ENCODE measurements at places on chromosomes 3 and 15. TPM values are rescaled to one million over a fixed set of nuclear protein-coding genes. Genes with fewer than 3 reads are reported as not detected.

The CYP11A1 gene
- 1.8 TPM for total RNA-seq

The LMAN1L gene
- total RNA-seq, result 0.66 TPM

The XCR1 gene
- total RNA-seq, result not detected

GRCh38 chr3:182802413-182803390 lies 9.4 kb downstream of the ATP11B start:
- DNase-seq, result no peak

GRCh38 chr3:163812006-163812405 lies 1266.3 kb downstream of the SI start:
- DNase-seq, result no peak

- DNase-seq, result no peak
Observed at GRCh38 chr3:10915376-10915775, 77.2 kb upstream of the SLC6A1 start.

DNA sequence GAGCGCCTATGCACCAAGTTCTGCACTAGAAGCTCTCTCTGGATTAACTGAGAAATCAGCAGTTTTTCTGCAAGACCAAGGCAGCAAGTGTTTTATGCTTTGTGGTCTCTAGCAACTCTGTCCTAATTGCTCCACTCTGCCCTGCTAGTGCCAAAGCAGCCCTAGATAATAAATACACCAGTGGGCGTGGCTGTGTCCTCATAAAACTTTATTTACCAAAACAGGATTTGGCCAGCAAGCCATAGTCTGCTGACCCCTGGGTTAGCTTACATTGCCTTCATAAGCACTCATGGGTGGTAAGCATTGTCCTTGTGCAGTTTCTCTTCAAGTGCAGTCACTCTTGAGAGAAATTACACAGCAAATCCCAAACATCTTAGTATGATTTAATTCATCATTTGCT lies 30.7 kb upstream of the SLC24A5 start:
- DNase-seq, result no peak

DNA sequence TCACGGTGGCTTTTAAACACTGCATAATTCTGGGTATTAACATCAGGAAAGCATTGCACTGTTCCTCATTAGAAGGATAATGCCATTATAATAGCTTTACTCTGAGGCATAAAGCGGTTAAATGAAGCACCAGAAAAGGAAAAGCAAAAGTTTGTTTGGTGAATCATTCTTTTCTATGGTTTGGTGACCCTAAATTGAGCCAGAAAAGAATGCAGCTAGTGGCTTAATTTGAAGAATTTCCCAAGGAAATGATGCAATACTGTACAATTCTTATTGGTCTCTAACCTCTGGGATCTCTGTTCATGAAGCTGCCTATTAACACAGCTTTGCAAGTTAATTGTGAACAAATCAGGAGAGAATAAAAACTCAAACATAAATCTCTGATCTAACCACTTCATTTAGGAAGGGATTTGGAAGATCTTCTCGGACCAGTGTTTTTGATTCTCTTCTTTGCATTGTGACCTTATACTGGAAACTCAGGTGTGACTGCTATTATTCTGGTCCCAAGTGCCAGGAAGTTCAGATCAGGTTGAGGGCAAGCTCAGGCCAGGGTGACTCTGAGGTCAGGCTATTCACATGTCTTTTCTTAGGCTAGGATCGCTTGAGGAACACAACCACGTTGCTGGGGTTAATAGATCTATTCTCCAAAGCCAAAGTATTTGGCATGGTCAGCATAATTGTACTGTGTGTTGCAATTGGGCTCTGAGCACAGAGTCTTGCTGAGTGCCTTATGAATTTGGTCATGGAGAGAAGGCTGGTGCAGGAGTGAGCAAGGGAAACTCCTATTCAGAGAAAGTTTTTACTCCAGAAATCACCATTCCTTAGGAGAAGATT lies 11.3 kb upstream of the DLG1 start:
- DNase-seq, result peak; percentile 34

- no peak for DNase-seq
Observed at GRCh38 chr3:23479615-23480328, 276.6 kb downstream of the UBE2E2 start.

DNA sequence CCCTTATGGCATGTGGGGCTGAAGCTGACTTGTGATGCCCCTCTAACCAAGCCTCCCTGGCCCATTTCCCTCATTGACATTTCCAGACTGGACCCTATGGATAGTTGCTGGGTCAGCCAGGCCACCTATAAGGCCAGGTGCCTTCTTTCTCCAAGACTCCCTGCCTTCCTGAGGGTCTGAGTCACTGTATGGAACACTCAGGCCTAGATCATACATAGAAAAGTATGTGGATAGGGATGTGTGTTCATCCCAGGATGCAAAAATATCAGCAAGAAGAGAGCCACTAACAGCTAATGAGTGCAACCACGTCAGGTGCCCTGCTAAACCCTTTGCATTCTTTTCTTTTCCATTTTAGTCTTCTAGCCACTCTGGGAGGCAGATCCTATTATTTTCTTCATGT lies 168.4 kb upstream of the WNT5A start:
- DNase-seq, result no peak

DNA sequence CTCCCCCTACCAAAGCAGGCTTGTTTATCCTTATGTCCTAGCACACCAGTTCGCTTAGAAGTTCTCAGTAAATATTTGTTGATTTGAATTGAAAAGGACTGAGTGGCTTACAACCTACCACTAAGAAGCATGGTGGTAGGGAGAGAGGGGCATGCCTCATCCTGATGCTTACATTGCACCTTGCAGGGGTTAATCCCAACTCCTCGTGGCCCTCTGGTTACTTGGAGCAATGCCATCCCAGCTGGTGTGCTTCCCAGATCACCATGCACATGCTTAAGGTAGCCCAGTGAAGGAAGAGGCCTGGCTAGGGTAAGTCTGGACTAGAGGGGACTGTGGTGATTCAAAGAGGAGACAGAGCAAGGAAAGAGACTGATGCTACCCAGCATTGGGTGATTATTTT lies 253.3 kb downstream of the CLSTN2 start:
- DNase-seq, result peak; percentile 55

DNA sequence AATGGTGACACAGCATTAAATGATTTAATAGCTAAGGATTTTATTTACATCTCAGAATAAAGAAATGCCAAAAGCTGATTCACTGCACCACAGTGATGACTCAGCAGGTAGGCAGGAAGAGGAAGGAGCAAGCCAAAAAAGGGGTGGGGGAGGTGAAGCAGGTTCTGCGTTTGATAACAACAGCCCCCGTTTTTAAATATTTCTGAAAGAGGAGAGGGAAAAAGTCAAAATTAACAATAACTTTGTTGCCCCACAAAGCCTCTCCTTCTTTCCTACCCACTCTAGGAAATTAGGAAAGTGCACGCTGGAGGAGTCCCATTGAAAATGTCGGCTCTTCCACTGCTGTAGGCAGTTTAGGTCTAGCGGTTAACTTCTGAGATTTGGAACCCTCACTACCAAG lies 9.9 kb upstream of the CCDC54 start:
- DNase-seq, result no peak

DNA sequence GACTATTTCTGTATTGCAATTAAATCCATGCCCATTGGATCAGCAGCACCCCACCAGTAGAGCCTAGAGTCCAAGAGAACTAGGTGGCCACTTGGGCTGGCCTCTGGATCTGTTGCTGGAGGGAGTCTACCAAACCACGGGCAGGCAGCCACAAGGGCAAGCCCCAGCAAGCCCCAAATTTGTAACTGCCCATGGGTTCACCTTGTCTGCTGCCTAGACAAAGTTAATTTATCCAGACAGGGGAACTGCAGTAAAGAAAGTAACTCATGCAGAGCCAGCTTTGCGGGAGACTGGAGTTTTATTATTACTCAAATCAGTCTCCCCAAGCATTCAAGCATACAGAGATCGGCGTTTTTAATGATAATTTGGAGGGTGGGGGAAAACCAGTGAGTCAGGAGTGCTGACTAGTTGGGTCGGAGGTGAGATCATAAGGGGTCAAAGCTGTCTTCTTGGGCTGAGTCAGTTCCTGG lies 74.0 kb upstream of the TERB2 start:
- DNase-seq, result no peak

GRCh38 chr3:124097362-124098131 lies 105.6 kb upstream of the ROPN1 start:
- no peak for DNase-seq

- DNase-seq, result no peak
Observed at GRCh38 chr15:70095408-70096214, 2.1 kb downstream of the TLE3 start.

GRCh38 chr3:112308151-112308911 lies 14.3 kb upstream of the SLC9C1 start:
- no peak for DNase-seq

DNA sequence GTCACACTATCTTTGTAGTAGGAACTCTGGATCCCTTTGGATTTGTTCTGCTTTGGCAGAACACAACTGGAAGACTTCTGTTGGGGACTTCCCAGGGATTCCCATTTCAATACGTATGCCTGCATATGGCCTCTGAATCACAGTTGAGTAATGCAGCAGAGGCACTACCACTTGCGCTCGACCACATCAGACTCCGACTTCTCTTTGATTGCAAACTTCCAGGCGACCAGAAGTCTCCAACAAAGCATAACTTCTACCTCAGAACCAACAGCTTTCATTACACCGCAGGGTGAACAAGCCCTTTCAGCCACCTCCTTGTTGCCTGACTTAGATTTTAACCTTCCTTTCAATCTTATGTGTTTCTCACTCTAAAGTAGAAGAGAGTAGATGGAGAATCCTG lies 924.4 kb downstream of the IGSF11 start:
- no peak for DNase-seq

GRCh38 chr3:17765819-17766472 lies 23.5 kb upstream of the TBC1D5 start:
- DNase-seq, result no peak

GRCh38 chr3:37693511-37694283 lies 168.0 kb upstream of the CTDSPL start:
- DNase-seq, result no peak

DNA sequence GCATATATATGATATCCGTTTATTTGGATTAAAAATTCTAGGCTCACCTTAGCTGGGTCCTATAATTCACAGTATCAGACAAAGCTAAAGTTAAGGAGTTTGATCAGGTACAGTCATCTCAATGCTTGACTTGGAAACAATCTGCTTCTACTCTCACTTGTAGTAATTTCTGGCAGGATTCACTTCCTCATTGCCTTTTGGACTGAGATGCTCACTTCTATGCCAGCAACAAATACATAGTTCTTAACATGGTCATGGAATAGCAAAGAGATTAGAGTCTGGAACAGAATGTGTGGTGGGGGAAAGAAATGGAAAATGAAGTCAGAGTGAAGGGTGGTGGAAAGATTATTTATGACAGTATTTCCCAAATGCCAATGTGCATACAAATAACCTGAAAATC lies 693.6 kb downstream of the CADM2 start:
- DNase-seq, result no peak

DNA sequence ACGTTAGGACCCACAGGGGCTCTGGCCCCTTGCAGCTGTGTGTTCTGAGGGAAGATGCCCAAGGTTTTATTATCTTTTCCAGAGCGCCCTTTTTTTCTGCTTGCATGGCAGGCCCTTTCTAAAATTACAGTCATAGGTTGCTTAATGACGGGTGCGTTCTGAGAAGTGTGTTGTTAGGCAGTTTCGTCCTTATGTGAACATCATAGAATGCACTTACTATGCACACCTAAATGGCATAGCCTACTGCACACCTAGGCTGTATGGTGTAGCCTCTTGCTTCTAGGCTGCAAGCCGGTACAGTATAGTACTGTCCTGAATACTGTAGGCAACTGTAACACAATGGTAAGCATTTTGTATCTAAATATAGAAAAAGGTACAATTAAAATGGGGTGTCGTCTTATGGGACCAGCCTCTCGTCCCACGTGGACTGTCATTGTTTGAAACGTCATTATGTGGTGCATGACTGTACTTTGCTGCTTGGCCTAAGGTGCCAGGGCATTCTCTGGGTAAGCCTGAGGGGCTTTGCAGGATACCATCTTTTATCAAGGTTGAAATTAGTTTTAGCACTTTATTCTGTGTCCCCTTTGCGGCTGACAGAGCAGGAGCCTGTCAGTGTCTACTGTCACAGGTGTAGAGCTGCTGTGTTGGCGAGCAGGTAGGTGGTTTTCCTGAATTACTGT lies 10.9 kb downstream of the KLF13 start:
- no peak for DNase-seq

GRCh38 chr3:197266331-197266730 lies 32.1 kb downstream of the DLG1 start:
- DNase-seq, result no peak

GRCh38 chr3:192880313-192880712 lies 37.3 kb downstream of the MB21D2 start:
- DNase-seq, result no peak

DNA sequence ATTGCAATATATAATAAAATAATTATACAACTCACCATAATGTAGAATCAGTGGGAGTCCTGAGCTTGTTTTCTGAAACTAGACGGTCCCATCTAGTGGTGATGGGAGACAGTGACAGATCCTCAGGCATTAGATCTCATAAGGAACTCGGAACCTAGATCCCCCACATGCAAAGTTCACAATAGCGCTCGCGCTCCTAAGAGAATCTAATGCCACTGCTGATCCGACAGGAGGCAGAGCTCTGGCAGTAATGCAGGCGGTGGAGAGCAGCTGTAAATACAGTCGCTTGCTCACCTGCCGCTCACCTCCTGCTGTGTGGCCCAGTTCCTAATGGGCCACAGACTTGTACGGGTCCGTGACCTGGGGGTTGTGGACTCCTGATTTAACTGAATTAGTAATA lies 87.8 kb downstream of the P3H2 start:
- no peak for DNase-seq

DNA sequence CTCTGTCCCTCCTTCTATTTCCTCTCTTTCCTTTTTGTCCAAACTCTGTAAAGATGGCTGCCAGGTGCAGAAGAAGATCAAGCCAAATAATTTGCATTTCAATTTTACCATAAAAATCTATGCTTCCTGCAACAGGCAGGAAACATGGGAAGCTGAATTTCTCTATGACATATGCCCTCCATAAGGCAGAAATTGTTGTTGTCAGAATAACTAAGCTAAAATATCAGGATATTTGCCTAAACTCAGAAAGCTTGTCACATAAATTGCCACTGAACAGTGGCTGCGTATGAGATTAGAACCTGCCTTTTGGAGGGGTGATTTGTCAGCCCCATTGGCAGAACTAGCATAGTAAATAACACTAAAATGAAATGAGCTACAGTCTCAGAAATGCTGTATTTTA lies 288.3 kb upstream of the LMCD1 start:
- no peak for DNase-seq

DNA sequence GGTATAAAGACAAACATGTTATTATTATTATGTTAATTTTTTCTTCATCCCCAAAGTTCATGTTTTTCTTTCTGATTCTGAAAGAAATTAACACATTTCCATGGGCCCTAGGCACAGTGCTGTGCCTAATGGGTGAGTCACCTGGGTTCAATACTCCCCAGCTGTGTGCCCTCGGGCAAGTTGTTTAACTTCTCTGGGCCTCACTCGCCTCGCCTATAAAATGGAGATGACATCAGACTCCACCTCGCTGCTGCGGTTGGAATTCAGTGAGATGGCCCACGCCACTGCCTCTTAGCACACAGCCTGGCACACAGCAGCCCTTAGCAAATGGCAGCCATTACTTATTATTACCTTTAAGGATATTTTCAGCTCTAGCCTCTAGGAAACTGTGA lies 22.6 kb downstream of the DNASE1L3 start:
- no peak for DNase-seq

All from esophagus muscularis mucosa (tissue), 4 donors.